Foreskin keratinocyte (primary cell): ENCODE measurements at places on chromosomes 4 and X. TPM values are rescaled to one million over a fixed set of nuclear protein-coding genes. Genes with fewer than 3 reads are reported as not detected.
A peak's percentile ranks its signal among the peaks of the same experiment; 100 is the strongest.

PNMA5 gene
- polyA plus RNA-seq = not detected in 2 replicates

- no peak for DNase-seq
These were observed 597.2 kb downstream of the INPP4B start for GRCh38 chr4:142248946-142249345.

GRCh38 chrX:34585561-34585960 is 71.5 kb downstream of the TMEM47 start:
- DNase-seq = no peak

DNA sequence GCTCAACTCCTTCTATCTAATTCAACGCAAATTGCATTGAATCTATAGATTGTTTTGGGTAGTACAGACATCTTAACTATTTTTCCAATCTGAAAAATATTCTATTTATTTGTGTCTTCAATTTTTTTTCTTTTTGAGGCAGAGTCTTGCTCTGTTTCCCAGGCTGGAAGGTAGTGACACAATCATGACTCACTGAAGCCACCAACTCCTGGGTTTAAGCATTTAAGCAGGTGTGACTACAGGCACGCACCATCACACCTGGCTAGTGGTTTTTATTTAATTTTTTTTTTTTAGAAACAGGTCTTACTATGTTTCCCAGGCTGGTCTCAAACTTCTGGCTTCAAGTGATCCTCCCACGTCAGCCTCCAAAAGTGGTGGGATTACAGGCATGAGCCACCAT is 98.3 kb downstream of the GK start:
- DNase-seq = peak; percentile 21

- DNase-seq = no peak
These were observed 1540.1 kb upstream of the PCDH10 start for GRCh38 chr4:131609039-131609438.

DNA sequence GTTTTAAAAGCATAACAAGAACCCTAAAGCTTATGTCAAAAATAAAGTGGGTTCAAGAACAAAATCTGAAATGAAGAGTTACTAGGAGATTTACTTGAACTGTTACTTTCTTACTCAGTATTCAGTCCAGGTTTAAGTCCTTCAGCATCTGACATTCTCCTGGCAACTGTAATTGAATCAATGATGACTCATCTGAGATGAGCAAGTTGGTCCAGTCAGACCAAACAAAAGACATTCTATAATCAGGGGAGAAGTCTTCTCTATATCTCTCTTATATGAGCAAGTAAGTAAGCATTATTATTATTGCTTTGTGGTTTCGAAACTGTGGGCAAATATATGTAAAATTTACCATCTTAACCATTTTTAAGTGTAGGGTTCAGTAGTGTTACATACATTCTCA is 34.6 kb downstream of the MAP9 start:
- peak; percentile 40 for DNase-seq

DGKQ gene
- polyA plus RNA-seq = 5.4 and 7.0 TPM in 2 replicates

- no peak for DNase-seq
These were observed 26.9 kb upstream of the PPP2R3B start for GRCh38 chrX:413322-414201.

DNA sequence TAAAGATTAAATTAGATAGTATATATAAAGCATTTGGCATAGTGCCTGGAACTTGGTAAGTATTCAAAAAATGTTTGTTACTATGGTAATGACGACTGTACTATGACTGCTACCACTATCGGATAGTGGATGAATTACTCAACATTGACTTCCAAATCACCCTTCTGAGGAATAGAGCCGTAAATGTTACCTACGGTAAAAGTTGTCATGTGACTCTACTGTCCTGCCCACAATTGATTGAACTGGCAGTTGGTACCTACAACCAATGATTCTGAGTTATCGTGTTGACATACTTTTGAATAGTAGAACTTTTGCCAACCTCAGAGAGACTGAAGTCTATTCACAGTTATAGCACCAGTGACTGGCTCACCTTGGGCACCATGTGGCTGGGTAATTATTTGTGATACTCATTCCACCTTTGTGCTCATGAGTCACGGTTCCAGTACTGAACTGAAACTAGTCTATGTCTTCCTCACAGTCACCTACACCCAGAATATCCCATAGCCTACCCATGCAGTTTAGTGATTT is 185.5 kb upstream of the PITX2 start:
- peak; percentile 63 for DNase-seq

FRMPD3 gene
- polyA plus RNA-seq = not detected in 2 replicates

SLC49A3 gene
- 0.06 and 0.11 TPM in 2 replicates for polyA plus RNA-seq

- peak; percentile 65 for DNase-seq
These were observed 868.0 kb downstream of the RPA4 start for GRCh38 chrX:97751735-97752134.

GRCh38 chr4:114494246-114494803 is 104.3 kb upstream of the UGT8 start:
- DNase-seq = peak; percentile 36

P2RY8 gene
- polyA plus RNA-seq = not detected in 2 replicates

- DNase-seq = no peak
These were observed 65.2 kb downstream of the AMMECR1 start for GRCh38 chrX:110252711-110253110.

RAB28 gene
- polyA plus RNA-seq = 12.0 and 13.8 TPM in 2 replicates

GRCh38 chr4:96742332-96743014 is 902.6 kb downstream of the PDHA2 start:
- DNase-seq = no peak

DNA sequence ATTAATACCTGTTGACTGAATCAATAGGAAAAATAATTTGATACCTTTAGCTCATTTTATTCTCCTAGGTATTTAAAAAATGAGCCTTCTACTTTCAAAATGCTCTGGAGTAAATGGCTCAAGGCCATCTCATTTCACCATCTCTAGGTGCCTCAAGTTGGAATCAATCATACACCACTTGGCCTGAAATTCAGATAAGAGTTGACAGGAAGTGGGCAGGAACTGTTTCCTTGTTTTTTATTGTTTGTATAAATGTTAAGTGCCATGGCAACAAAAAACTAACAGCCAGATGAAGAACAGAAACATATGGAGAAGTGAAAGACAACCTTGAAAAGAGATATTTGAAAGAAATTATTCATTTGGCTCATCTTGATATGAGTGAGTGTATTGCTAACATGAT is 12.4 kb downstream of the LIMCH1 start:
- DNase-seq = no peak

DNA sequence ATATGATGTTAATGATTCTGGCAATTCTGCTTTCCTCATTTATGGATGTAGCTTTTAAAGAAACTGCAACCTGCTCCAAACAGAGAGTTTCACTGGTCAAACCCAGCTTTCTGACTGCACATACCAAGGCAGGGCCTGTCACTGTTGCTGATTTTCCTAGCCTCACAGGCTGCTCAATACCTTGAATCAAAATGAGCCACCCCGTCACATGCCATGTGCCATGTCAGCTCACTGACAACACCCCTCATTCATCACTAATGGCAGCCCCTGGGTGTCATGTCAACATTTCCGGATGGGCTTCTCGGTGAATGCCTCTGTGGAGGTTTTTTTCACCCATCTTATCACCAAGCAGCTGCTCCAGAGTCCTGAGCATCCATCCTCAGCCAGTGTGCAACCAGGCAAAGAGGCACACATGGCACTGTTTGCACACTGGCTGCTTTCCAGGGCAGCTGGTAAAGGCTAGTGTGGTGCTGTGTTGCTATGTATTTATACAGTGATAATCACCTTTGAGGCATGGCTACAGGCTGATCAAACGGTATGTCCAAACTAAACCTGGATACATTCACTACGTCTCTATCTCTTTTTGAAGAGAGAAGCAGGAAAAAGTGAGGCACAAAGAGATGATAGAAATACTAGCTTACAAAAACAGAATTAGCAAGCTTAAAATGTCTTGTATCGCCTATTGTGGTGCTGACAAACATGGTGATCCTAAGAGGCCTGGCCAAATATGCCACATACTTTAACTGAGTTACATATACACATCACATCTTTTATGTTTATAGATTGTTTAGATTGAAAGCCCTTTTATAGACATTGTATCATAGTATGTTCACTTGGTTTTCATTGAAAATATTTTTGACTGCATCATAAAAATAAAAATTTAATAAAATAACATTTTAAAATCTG is 94.6 kb upstream of the INPP4B start:
- DNase-seq = no peak

- DNase-seq = no peak
These were observed 28.0 kb downstream of the ING2 start for GRCh38 chr4:183532821-183533220.

GRCh38 chr4:38930707-38931106 is 63.1 kb downstream of the FAM114A1 start:
- no peak for DNase-seq

DNA sequence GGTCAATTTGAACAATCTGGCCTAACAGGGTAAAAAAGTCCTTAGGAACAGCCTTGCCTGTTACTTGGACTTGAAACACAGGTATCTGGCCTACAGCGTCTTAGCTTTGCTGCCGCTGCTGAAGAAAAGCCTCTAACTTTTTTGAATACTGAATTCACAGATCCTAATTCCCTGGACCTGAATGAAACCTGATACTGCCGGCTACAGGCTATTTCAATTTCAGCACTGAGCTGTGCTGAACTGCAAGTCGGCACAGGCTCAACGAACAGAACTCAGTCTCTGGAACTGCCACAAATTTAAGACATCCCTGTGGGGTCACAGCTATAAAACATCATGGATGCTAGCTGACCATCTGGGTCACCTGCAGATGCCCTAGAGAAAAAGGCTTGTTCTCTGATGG is 7.2 kb downstream of the NR0B1 start:
- DNase-seq = no peak

GRCh38 chr4:52592287-52592686 is 66.8 kb downstream of the USP46 start:
- no peak for DNase-seq

GRCh38 chr4:152232271-152232670 is 303.6 kb downstream of the FBXW7 start:
- DNase-seq = no peak

SSX3 gene
- polyA plus RNA-seq = not detected in 2 replicates

DNA sequence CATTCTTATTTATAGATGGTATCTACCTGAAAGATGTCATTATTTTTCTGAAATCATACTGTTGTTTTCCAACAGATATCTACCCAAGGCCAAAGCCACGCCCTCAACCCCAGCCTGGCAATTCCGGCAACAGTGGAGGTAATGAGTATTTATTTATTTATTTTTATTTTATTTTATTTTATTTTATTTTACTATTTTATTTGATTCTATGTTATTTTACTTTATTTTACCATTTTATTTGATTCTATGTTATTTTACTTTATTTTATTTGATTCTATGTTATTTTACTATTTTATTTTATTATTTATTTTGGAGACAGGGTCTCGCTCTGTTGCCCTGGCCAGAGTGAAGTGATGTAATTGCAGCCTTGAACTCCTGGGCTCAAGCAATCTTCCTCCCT is 37.7 kb downstream of the XG start:
- no peak for DNase-seq

XKRX gene
- 0.03 and 0.06 TPM in 2 replicates for polyA plus RNA-seq

FANCB gene
- 3.0 and 3.2 TPM in 2 replicates for polyA plus RNA-seq

DNA sequence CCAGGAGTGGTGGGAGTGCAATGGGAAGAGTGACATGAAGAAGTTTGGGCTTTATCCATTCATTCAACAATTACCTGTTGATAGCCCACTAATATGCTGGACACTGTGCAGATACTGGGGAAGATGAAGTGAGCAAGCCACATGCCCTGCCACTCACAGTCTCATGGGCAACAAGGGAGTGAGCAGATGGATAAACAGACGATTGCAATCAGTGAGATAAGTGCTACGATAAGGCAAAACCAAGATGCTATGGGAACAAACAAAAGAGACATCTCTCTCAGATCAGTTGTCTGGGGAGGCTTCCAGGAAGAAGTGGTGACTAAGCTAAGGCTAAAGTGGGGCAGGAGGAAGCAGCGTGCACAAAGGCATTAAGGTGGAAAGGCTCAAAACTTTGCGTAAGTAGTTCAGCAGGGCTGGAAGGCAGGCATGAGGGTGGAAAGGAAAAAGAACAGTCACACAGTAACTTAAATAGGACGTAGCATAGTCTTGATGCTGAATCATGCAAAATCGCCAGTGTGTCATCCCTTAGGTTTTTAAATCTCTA is 31.7 kb downstream of the GAB3 start:
- DNase-seq = peak; percentile 70

DNA sequence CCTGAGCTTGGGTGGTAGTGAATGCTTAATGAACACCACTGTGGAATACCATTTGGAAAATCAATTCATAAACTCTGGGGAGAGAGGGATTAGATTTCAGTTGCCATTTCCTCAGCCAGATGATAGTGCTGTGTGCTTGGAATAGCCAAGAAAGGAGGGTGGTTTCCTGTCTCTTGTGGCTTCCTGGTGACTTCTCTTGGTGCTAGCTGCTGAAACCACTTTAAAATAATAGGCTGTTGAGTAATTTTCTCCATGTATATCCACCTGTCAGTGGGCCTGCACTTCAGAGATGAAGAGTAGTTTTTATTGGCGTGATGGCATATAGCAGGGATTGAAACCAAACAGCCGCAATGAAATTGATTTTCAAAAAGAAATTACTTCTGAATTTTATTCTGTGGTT is 11.8 kb downstream of the EDA start:
- DNase-seq = no peak

DNA sequence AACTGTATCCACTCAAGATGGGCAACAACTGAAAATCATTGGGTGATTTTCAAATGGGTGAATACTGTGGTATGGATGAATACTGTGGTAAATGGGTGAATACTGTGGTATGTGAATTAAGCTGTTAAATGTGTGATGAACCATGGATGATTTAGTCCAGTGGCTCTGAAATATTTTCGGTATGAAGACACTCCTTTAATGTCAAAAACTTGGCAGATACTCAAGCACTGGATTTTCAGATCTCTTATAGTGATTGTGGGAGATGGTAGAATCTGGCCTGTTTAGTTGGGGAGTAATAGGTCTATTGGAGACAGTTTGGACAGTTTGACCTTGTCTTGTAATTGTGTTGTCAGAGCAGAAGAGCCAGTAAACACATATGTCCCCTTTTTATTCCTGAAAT is 45.7 kb downstream of the SSX7 start:
- no peak for DNase-seq

- no peak for DNase-seq
These were observed 45.0 kb upstream of the MSANTD1 start for GRCh38 chr4:3203971-3204431.

DNA sequence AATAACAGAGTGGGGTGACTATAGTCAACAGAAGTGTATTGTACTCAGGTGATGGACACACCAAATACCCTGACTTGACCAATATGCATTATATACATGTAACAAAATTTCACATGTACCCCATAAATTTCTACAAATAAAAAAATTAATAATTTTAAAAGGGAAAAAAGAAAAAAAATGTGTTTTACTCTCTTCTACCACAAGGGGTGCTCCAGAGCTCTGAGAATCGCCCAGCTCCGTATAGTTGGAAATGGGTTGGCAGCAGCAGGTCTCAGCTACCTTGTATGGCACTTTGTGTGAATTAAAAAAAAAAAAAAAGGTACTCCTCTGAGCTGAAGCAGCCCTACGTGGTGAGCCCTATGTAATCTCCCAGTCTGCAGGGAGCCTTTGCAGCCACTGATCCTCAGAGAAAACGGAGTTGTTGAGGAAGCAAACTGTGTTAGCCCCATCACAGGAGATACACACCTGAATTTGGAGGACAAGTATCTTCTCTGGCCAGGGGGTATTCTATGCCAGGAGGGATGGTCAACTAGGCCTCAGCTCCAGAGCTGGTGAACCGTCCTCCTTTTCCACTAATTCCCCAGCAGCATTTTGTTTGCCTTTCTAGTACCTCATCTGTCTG is 17.2 kb upstream of the POLA1 start:
- DNase-seq = no peak

GRCh38 chr4:36286481-36286871 is 5.1 kb downstream of the DTHD1 start:
- DNase-seq = no peak
